ENCODE measurements at places on chromosomes 2 and 18.

GRCh38 chr2:173855661-173856060 is 109.5 kb downstream of the SP3 start:
- DNase-seq, result no peak

DNA sequence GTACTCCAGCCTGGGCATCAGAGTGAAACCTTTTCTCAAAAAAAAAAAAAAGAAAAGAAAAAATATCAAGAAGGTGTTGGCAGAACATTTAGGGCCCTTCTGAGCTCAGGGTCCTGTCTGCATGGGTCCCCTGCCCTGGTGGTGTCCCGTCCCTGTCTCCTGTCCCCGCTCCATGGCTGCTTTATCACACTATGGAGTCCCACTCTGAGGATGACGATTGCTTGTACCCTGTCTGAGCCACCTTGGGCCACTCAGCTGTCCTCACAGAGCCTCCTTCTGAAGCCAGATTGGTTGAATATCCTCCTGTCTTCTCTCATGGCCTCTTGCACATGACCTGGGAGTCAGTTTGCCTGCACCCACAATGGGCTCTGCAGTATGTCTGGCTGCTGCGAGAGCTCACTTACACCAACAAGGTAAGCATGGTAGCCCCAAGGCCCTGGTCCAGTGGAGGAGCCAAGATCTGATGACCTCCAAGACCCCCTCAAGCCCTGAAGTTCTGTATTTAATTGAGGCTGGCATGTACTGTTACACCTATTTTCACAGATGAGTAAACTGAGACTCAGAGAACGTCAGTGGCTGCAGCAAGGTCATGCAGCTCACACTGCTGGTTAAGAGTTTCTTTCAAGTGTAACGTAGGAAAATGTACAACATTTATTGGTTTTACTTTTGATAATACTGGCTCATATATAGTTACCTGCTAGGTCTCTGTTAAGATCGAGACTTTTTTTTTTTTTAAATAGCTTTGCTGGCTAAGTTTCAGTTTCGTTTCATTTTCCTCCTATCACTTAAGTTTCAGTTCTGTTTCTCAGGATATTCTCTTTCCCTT is 16.9 kb upstream of the ZCCHC2 start:
- DNase-seq, result no peak

GRCh38 chr2:236794176-236794957 is 224.7 kb downstream of the ACKR3 start:
- no peak for DNase-seq

DNA sequence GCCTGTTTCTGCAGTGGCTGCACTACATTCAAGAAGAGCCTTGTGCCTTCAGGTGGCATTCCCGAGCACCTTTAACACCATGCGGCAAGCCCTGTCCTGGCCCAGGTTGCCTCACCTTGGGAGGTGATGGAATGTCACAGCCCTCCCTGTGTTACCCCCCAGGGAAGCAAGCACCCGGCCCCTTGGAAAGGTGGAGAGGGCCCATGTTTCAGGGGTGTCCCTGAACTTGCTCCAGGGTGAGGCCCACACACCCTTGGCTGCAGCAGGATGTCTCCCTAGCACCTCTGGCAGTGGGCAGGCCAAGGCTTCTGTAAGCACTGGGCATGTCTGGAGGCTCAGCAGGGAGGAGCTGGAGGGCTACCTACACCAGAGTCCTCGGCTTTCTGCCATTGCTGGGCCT is 29.3 kb upstream of the ACAA2 start:
- DNase-seq, result no peak

DNA sequence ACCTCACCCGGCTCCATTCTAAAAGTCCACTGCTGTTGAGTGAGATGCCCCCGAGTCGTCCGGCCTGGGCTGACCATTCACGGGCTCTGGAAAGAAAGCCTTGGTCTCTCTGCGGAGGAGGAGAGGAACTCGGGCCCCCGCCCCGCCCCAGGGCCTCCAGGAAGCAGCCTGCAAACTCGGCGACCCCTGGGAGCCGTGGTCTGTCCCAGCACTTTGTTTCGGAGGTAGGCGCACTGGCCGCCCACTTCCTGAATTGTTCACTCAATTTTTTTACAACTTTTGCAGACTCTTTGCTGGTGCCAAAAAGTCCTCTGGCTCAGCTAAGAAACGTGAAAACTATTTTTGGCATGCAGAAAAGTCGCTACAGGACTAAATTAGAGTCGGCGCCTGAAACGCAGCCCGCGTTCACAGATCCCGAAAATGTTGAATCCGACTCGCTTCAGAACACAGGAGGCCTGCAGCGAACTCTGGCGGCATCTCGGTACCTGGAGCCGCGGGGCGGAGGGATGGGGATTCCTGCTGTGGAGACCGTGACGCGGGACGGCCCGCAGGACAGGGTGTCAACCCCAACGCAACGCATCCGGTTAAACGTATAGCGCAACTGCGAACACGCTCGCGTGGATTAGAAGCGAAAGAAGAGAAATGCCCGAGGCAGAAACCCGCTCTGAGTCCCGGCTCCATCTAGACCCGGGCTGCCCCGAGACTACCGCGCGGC is 1.5 kb downstream of the PXDN start:
- DNase-seq, result no peak

DNA sequence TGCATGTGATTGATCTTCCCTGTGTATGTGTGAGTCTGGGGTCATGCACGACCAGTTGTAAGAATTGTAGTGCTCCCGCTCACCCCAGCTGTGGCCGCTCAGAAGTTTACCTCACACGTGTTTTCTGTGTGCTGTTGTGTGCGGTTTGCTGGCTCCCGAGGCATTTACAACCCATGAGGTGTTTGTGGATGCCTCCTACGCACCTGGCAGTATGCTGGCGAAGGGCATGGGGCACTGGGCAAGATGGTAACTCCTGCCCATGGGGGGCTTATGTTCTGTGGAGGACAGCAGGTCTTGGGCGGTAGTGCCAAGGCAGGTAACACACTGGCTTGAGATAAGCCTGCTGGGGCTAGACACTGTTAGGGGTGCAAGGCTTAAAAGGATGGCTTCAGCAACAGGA is 102.6 kb upstream of the HS6ST1 start:
- DNase-seq, result no peak

DNA sequence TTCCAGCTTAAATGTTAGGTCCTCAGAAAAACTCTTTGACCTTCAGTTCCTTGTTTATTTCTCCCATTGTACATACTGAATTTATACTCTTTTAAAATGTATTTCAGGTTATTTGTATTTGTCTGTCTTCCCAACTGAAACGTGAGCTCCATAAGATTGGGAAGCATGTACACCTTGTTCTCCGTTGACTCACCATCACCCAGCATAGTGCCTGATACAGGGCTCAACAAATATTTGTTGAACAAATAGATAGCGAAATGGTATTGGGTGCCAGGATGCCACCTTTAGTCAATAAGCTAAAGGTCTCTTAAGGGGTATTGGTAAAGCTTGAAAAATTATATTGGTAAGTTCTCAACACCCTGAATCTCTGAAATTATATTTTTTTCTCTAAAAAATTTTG is 1841.3 kb upstream of the CELF4 start:
- DNase-seq, result no peak

DNA sequence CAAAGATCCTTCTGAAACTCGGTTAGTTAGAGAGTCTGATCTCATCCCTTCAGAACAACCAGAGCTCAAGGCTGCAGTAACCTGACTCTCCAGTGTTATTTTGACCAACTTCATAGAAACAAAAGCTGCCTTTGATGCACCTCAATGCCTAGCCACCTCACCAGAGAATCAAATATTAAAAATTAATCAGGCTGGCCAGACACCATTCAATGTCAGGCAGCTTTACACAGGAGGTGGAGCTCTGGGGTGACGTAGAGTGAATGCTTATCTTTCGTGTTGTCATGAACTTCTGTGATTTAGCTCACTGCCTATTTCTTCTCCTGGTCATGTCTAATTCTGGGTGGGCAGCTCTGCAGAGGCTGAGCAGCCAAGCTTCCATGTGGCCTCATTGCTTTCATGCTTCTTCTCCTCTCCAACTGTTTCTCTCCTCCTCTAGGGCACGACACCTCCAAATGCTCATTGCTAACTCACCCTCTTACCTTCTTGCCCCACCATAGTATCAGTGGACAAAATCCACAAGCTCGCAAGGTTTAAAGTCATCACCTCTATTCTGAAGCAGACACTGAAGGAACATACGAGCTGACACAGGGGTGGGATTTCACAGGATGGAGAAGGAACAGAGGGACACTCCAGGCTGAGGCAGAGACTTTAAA is 39.4 kb downstream of the AAK1 start:
- no peak for DNase-seq

DNA sequence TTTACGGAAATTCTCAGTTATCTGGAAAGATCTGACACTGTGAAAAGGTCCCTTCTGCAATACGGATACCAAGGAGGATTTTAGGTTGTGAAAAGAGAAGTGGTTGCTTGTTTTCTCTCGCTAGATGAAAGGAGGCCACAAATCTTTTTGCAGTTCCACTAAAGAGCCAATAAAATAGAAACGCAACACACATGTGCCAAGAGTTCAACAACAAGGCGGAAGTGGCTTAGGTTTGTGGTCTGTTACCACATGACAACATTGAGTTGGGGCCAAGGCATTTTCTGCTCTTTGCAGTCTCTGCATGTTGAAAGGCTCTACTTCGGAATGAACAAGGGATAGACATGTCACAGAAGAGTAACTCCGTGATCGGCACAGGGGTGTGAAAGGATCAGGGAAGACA is 115.7 kb upstream of the OSR1 start:
- DNase-seq, result peak; percentile 5

DNA sequence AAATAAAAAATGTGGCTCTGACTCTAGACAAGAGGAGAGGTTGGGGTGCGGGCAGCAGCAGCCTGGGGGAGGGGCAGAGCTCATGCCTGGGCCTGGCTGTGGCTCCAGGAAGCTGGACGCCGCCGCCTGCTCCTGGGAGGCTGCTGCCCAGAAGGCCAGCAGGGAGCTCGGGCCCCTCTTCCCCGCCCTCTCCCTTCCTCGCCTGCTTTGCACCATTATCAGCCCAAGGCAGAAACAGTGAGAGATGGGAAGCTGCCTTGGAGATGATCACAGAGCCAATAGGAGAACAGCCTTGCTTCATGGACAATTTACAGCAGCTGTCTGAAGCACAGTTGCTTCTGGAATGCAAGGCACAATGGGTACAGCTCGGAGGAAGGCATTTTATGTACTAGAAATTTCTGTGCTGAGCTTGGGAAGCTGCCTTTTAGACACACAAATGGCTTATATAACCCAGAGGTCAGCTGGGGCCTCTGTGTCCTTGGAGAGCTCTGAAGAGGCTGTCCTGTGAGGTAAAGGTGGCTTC is 55.3 kb upstream of the AFF3 start:
- no peak for DNase-seq

- DNase-seq, result no peak
Measured at GRCh38 chr2:104703669-104704068, 150.2 kb upstream of the POU3F3 start.

- DNase-seq, result no peak
Measured at GRCh38 chr2:202771741-202772460, 99.7 kb downstream of the ICA1L start.

GRCh38 chr2:235026649-235027557 is 75.1 kb downstream of the SH3BP4 start:
- DNase-seq, result no peak

- no peak for DNase-seq
Measured at GRCh38 chr2:22274661-22275060, 1110.3 kb upstream of the KLHL29 start.

- DNase-seq, result no peak
Measured at GRCh38 chr2:198615972-198616371, 811.6 kb downstream of the PLCL1 start.

DNA sequence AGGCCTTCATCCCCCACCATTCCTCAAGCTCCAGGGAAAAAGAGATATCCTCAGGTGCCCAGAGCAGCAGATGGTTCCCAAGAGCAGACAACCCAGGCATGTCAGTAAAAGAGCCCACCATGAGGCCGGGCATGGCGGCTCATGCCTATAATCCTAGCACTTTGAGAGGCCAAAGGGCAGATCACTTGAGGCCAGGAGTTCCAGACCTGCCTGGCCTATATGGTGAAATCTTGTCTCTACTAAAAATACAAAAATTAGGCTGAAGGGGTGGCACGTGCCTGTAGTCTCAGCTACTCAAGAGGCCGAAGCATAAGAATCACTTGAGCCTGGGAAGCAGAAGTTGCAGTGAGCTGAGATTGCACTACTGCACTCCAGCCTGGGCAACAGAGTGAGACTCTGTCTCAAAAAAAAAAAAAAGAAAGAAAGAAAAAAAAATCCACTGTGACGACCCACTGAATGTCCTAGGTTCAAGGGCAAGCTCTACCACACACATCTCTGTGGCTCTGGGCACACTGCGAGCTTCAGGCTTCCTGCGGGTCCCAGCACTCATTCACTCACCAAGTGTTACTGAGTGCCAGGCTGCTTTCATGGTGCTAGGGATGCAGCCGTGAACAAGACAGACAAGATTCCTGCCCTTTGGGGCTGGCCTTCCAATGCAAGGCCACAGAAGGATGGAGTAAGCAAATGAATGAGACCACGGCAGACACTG is 6.5 kb upstream of the DUSP2 start:
- DNase-seq, result no peak

GRCh38 chr2:5121642-5122041 is 570.5 kb upstream of the SOX11 start:
- DNase-seq, result no peak

DNA sequence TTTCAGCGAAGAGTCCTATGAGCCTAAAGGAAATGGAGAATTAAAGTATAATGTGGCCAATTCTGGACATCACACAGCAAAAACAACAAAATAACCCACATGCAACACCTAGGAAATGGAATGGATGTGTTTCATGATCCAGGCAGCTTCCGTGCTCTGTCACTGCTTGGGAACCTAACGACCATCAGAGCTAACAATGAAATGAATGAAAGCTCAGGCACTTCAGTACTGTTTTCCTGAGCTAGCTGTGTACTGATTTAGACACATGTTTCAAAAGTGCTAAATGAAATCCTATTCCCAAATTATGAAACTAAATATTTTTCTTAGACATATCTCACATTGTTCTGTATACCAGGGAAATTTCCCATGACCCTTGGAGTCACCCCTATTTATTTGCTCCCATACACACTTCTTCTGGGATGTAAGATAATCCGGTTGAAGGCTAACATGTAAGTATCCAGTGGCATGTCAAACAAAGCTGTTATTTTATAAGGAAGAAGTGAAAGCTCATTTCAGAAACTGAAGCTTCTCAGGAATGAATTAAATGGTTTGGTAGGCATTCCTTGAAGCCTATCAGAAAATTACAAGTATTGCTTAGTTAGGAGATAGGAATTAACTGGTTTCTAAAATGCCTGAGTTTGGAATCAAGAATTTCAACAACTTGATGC is 108.5 kb upstream of the RND3 start:
- DNase-seq, result no peak

- no peak for DNase-seq
Measured at GRCh38 chr2:169478339-169478738, 955 bp upstream of the BBS5 start.
